ENCODE measurements at places on chromosomes 7 and 10. TPM values are rescaled to one million over a fixed set of nuclear protein-coding genes. Genes with fewer than 3 reads are reported as not detected.

Gene PRSS37
- total RNA-seq, result not detected

Gene TAS2R41
- total RNA-seq, result not detected

Gene MACC1
- total RNA-seq, result 0.18 TPM

Gene WDFY4
- total RNA-seq, result 8.2 TPM

Gene LEP
- total RNA-seq, result not detected

DNA sequence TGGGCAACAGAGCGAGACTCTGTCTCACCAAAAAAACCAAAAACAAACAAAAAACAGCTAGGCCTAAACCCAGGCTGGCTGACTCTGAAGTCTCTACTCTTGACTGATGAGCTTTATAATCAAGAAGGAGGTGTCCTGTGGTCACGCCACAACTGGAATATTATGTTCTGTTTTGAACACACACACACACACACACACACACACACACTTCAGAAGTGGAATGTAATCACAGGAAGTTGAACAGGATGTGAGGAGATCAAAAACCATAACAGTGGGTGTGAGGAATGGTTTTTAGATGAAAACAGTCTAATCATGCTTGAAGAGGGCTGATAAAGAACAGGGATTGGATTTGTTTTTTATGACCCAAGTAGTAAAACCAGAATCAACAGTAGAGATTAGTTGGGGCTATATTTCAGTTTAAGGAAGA lies 51.1 kb upstream of the IL6 start:
- peak; percentile 16 for DNase-seq

DNA sequence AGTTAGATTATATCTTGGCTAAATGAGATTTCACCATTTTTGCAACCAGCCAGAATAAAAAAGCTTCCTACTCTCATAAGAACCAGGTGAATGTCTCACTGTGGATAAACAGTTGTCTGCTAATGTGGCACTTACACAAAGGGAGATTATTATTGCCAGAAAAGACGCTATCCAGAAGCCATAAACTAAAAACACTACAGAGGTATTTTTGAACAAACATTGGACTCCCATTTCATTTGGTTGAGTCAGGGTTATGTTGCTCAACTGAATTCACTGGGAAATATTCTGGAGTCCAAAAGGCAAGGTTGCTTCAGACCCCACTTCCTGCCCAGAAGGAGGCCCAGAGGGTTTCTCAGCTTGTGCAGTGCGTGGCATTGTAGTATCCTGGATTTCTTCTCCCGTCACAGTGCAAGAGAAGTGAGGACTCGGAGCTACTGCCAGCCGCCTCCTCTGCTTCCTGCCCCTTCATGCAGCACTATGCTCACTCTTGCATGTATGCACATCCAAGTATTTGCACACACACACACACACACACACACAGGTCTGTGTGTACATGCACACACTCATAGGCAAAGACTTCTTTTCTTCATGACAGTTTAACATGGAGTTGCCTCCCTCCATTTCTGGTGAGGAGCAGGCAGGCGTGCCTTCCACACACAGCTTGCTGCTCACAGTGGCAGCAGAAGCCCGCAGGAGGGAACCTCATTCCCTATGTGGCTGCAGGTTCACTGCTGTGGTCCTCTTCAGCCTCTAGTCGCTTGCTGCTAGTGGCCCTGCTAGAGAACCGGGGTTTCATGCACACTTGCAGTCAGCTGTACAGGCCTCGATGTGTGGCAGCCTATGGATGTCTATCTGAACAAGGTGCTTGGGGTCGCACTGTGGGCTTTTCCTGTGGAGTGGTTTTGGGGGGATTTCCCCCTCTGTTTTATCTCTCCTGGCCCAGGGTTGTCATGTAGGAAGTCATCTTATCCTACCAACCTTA lies 10.1 kb downstream of the DENND10 start:
- DNase-seq, result no peak

- no peak for DNase-seq
Observed at GRCh38 chr10:93189944-93190343, 116.3 kb downstream of the CYP26A1 start.

GRCh38 chr10:6383096-6383812 lies 180.5 kb downstream of the PFKFB3 start:
- no peak for DNase-seq

- no peak for DNase-seq
Observed at GRCh38 chr10:92834986-92835385, 13.3 kb upstream of the EXOC6 start.

DNA sequence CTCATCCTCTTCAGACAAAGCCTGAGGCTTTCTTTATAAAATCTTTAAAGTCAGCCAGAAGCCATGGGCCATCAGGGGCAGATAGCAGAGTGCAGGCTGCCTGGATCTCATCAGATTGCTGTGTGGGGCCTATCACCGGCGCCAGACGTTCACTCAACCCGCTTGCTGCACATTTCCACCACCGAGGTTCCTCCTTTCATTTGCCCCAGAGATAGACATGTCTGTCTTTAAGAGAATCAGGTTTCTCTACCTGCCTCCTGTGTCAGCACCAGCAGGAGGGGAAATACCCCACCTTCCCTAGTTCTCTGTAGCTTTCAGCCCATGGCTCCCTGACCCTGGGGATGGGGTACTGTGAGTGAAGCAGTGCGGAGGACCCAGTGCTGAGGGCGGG lies 22.0 kb downstream of the SLC18A2 start:
- no peak for DNase-seq

- no peak for DNase-seq
Observed at GRCh38 chr10:93468461-93469213, 13.5 kb downstream of the MYOF start.

GRCh38 chr7:106752367-106752766 lies 91.4 kb upstream of the CCDC71L start:
- no peak for DNase-seq

DNA sequence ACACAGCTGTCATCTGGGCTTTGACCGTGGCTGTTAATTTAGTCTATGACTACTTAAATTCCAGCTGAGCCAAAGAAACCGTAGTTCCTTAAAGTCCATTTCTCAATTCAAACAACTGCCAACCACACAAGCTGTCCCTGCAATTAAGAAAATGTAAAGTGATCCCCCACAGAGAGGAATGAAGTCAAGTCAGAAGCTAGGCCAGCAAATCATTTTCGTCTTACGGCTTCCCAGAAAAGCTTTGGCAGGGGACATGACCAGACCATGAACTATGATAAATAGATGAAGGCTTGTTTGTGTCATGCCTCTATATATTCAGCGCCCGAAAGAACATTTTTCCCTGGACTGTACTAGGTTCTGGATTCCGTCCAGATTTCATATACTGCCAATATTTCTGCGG lies 54.6 kb downstream of the HACD1 start:
- DNase-seq, result no peak

Measured in naive thymus-derived CD8-positive, alpha-beta T cell (primary cell).